NCI-H774 (cell line): ENCODE measurements at places on chromosomes 12 and 14.

DNA sequence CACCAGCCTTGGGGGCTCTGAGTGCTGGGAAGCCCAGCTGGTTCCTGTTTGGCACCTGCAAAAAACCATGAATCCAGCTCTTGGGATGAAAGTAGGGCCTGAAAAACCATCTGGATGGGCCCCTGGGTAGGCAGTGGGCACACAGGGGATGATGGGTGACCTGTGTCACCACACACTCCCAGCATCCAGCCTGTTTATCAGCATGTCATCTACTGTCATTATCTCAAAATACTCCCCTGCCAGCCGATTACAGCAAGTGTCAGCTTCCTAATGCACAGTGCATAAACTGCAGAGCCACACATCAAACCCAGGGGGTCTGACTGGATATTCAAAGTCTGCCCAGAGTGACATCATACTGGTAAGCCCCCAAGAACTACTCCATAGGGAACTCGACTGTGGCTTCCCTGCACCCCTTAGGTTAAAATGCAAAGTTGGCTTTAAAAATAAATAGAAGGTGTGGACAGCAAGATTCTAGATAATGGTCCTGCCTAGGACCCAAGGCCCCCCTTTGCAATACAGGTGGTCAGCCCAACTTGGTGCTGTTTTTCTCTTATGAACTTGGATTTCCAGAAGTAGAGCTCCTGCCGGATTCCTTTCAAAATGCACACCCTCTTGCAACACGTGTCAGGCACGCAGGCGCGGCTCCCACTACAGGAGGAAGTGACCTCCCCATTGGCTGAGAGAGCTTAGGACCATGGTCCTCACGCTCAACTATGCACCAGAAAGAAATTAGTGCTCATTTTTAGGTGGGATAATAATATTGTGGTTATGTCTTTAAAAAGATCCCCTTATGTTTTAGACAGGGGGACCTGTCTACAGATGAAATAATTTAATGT lies 94.1 kb downstream of the GCH1 start:
- DNase-seq: no peak

DNA sequence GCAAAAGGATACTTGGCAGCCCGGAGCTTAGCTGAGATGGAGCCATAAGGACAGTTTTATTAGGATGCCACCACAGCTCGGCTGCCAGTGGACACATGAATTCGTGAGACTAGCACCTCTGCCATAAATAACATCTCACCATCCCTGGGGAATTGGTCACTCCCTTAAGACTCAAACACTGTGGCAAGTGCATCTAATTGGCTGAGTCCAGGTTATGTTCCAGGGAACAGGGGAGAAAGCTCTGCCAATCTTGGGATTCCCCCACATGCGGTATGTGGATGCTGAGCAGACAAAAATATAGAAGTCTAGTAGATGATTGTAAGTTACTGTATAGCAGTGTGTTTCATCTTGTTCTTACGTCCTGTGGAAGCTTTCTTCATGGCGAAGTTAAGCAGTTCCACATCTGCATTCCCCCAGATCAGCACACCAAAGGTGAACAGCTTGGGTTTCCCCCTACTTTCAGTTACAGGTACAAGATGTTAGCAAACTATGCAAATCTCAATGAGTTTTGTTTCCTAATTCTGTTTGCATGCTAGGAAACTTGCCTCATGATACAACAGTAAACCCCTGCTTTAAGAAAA lies 131.1 kb downstream of the ETV6 start:
- no peak for DNase-seq

DNA sequence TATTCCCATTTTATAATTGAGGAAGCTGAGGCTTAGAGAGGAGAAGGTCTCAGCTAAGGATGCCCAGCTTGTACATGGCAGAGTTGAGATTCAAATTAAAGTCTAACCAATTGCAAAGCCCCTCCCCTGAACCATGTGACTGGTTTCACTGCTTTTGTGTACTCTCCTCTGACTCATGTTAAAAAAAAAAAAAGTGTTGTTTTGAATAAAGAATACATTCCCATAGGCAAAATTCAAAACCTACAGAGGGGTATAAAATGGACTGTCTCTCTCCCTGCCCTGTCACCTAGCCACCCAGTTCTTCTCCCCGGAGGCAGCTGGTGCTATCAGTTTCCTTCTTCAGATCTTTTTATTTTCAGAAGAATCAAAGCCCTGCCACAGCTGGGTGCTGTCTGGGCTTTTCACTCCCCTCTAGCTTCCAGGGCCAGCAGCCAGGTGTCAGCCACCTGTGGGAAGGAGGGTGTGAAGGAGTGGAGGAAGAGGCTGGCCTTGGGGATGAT lies 5.4 kb downstream of the PSMD9 start:
- no peak for DNase-seq

- no peak for DNase-seq
Measured at GRCh38 chr12:113341535-113341934, 6.6 kb upstream of the SLC8B1 start.

DNA sequence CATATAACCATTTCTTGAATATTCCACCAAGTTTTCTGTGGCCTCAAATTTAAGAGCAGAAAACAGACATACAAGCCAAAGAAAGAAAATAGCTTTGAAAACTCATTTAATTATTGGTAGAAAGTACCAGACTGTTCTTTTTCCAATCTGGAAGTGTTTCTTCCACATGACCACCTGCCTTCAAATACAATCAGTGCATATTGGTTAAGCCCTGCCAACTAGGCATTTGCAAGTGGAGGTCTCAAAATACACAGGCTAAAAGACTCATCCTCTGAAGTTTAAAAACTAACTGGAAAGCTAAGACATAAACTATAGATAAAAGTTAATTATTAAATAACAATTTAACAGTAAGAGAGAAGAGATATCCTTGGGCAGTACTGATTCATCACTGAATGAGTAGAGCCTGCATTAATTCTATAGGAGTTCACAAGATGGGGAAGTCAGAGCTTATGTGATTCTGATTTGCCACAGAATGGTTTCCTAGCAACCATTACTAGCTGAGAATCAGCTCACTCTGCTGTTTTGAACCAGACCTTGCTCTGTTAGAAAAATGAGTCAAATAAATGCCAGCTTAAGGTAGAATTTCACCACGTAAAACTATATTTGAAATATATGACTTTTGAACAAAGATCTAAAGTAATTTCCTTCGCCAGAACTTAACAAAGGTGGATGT lies 433.8 kb downstream of the FUT8 start:
- DNase-seq: no peak

- DNase-seq: no peak
Measured at GRCh38 chr12:105048315-105048714, 35.9 kb downstream of the ALDH1L2 start.
